ENCODE measurements at places on chromosomes 4 and X.

DNA sequence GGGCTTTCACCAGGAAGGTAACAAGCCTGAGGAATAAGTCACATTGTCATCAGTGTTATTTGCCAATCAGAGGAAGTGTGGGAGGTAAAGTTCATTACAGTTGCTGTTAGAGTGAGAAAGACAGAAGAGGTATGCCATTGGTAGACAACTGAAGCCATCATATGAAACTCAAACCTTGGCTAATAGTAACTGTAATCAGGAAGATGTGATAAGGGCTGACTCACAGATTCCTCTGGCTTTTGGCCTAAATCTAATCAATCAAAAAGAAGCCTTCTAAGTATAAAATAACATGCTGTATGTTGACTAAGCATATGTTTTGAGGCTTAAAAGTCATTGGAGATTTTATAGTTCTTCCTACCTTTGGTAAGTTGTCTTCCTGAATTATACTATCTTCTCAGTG lies 242.8 kb downstream of the PCDH7 start:
- no peak for DNase-seq

DNA sequence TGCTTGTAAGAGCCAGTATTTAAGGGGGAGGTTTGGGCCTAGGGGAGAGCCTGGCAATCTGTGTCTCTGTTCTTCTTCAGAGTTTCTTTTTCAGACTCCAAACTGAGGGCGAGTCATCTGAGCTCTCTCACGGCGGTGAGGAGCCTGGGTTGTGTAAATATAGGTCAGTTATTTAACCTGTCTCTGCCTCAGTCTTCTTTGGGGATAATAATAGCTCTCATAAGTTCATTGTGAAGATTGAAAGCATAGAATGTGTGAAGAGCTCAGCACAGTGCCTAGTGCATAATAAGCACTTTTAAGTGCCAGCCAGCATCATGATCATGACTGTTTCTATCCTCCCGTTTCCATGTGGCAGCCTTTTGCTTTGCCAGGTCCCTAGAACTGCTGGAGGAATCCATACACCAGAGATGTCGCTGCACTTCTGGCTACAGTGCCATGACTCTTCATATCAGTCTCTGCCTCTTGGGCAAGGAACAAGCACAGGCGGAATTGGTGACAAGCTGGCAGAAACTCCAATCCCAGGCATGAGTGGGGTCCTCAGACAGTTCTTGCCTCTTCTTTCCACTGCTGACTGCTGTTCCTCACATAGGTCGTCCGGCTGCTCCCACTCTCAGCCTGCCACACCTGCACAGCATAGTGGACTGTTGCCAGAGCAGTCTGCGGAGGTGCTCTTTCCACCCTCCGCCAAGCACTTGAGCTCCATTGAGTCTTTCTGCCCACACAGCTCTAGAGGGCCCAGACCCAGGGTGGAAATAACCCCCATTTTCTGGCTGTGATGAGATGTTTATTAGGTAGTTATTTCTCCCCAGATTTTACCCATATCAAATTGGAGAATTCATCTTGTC lies 103.7 kb upstream of the MAML3 start:
- no peak for DNase-seq

GRCh38 chrX:151712253-151712652 lies 3.6 kb upstream of the FATE1 start:
- no peak for DNase-seq

- no peak for DNase-seq
These were observed 275.8 kb upstream of the CLNK start for GRCh38 chr4:10960389-10960788.

All from stimulated activated CD4-positive, alpha-beta T cell treated with anti-CD3 and anti-CD28 coated beads, Interleukin-15, amount 100 ng/mL, for 1 hour (primary cell).